WTC11 (cell line): ENCODE measurements at places on chromosomes 1 and 21.

DNA sequence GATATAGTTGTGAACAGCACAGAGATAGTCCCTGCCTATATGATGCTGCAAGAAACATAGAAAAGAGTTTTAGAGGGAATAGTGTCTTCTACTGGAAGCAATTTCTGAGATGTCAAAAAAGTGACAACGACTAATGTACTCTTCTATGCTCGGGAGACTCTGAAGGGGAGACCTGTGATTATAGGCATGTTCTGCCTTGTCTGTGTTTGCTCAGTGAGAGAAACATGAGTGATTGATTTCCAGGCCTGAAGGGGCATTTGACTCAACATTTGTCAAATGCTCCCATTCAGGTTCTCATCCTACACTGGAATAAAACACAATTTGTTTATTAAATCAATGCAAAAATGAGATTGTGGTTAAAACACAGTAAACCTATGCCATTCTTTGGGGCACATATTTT lies 131.8 kb downstream of the CTH start:
- no peak for DNase-seq

GRCh38 chr1:89556726-89557444 lies 32.3 kb downstream of the LRRC8B start:
- no peak for DNase-seq

- no peak for DNase-seq
Measured at GRCh38 chr1:171610385-171610784, 11.7 kb upstream of the MYOCOS start.

DNA sequence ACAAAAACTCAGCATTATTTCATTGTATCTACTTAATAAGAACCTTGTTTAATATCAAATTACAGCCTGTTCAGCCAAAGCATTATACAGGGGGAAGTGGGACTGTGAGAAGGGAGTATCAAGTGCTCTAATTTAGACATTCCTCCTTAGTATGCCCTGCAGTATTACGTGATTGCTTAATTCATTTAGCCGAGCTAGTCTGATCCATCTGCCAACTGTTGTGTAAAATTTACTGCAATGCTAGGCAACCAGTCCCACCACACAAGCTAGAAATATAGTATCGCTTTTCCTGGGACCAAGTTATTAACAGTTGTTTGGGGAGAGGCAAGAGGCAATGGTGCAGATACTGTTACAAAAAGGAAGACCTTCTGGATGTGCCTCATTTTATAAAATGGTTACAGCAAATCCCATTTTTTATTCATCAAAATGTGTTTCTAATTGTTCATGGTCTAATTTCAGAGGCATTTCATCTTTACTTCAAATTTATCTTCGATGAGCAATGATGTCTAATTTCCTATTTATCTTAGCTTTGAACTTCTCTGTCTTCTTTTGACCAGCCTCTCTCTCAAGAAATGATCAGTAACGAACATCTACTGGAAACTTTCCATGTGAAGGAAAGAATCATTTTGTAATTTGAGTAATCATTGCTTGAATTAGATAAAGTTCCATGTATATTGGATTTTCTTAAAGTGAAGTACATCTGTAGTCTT lies 283.3 kb downstream of the DUSP10 start:
- DNase-seq: no peak

DNA sequence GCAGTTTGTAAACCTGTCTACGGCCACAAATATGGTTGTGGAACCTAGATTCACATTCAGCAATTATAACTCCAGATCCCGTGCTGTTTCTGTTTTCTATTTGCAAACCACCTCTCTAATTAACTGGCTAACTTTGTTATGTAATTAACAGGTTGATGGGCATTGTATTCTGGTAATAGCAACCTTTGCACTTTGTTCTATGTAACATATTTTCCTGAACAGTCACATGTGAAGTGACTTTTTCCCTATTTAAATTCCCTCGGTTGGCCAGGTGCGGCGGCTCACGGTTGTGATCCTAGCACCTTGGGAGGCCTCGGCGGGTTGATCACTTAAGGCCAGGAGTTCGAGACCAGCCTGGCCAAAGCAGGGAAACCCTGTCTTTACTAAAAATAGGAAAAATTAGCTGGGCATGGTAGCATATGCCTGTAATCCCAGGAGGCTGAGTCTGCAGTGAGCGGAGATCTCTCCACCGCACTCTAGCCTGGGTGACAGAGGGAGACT lies 1.4 kb downstream of the ACADM start:
- no peak for DNase-seq

GRCh38 chr1:25037174-25038074 lies 107.3 kb upstream of the RUNX3 start:
- peak; percentile 75 for DNase-seq

DNA sequence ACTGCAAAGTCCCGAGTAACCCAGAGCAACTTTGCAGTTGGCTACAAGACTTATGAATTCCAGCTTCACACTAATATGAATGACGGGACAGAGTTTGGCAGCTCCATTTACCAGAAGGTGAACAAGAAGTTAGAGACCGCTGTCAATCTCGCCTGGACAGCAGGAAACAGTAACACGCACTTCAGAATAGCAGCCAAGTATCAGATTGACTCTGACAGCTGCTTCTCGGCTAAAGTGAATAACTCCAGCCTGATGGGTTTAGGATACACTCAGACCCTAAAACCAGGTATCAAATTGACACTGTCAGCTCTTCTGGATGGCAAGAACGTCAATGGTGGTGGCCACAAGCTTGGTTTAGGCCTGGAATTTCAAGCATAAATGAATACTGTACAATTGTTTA lies 66.8 kb downstream of the ACBD6 start:
- no peak for DNase-seq

DNA sequence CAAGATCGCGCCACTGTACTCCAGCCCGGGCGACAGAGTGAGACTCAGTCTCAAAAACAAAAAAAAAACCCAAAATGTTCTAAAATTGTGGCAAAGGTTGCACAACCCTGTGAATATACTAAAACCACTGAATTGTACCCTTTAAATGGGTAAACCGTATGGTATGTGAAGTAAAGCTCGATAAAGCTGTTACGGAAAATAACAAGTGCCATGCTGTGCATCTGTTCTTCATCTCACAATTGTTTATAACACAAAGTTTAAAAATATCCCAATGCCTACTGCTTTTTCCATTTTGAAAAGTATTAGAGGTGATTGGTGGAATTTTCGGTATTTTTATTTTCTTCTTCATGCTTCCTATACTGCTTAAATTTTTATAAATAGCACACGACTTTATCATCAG lies 111.5 kb downstream of the ENAH start:
- DNase-seq: no peak

DNA sequence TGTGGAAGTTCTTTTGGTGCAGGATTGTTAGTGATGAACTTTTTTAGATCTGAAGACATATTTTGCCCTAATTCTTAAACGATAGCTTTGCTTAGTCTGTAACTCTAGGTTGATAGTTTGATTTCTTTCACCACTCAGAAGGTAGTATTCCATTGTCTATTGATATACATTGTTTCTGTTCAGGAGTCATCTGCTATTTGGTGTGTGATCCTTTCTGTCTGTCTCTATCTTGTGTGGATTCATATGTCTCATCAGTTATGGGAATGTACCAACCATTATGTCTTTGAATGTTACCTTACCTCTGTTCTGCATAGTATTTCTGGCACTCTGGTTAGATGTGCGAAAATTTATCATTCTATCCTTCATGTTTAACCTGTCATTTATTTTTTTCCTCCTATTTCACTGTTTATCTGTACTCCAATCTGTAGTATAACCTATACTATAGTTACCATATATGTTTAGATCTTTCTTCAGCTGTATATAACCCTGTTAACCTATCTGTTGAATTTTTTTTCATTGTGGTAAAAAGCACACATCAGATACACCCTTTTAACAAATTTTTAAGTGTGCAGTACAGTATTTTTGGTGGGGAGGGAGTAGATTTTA lies 5.7 kb downstream of the MARK1 start:
- no peak for DNase-seq

DNA sequence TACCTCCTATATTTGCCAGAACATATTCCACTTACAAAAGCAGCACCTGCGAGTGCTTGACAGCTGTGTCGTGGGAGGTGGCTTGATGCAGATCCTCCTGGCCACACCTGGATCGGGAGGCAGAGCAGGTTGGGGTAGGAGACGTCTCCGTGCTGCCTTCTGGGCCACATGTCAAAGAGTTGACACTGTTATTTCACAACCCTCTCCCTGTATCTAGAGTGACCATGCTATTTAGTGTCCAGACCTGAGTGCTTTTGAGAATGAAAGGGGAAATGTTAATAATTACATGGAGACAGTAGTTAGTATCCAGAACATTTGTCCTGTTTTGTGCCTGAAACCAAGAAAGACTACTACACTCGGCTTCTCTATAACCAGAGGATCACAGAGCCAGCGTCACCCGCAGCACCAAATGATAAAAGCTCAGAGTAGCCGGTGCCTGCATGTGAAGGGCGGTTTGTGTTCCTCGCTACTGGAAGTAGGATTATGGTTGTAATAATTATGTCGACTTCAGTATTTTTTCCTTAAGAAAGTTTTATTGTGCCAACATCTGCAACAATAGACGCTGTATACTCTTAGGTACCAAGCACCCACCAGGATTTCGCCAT lies 77.1 kb downstream of the GALNT2 start:
- DNase-seq: no peak

DNA sequence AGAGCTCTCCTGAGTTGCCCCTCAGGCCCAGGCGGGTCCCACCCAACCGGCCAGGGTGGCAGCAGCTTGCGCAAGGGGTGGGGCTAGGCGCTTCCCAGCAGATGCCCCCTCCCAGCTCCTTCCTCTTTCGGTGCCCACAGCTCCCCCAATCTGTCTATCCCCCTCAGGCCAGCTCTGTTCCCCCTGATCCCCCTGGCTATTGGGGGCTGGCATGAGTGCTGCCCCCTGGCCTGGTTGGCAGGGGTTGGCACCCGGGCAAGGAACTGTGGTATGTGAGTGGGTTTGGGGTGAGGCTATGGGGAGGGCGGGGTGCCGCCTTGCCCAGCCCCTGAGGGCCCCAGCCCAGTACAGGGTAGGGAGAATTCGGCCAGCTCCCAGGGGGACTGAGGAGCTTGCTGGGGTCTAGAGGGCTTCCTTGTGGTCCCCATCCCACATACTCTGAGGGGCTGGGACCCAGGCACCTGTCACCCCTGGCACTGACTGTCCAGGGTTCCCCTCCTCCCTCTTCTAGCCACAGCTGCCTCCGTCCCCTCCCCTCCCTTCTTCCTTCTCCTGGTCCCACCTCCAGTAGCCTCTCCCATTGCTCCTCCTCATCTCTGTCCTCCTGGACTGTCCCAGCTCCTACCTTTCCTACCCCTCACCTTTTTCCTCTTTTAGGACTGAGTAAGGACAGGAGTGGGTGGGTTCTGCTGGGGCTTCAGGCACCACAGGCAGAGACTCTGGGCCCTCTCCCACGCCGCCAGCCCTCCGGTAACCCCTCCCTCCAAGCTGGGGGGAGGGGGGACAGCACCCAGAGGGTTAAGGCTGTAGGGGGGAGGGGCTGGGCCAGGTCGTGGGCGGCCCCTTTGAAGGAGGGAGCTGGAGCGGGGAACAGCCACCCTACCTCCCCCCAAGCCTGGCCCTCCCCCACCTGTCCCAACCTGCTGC lies 5.7 kb downstream of the ZBTB7B start:
- DNase-seq: peak; percentile 36

- no peak for DNase-seq
Measured at GRCh38 chr1:65281846-65282245, 27.5 kb upstream of the DNAJC6 start.

- no peak for DNase-seq
Measured at GRCh38 chr1:235133086-235133485, 4.4 kb upstream of the TOMM20 start.

DNA sequence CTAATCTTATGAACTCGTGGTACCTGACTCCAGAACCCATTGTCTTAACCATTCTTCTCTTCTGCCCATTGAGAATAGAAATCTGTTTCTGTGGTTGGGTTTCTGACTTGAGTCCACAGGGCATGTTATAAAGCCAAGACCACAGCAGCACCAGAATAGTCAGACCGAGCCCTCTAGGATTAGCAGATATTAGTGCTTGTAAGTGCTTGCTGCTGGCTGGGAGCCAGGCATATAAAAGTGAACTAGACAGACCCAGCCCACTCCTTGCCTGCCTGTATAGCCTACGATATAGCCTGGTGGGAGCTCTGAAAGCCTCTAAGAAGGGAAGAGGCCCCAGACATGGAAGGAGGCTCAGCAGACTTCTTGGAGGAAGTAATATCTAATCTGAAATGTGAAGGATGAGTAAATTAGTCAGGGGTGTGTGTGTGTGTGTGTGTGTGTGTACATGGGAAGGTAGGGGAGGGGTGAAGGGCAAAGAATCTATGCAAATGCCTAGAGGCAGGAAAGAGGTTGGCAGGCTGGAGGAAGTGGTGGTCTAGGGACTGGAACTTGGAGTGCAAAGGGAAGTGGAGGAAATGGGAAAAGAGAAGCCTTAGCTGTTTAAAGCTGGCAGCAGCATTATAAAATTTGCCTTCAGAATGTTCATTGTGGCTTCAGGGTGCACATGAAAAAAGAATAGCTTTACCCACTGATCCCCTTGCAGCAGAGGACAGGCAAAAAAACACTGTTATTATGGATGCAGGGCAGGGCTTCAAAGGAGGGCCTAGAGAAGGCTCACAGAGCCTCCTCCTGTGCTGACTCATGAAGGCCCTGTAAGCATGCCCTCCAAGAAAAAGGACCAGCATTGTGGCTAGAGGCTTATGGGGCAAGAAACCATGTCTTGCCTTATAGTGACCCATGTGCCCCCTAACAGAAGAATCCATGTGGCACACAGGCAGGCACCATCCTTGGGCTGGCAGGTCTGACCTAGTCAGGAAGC lies 169.2 kb downstream of the LMX1A start:
- no peak for DNase-seq

DNA sequence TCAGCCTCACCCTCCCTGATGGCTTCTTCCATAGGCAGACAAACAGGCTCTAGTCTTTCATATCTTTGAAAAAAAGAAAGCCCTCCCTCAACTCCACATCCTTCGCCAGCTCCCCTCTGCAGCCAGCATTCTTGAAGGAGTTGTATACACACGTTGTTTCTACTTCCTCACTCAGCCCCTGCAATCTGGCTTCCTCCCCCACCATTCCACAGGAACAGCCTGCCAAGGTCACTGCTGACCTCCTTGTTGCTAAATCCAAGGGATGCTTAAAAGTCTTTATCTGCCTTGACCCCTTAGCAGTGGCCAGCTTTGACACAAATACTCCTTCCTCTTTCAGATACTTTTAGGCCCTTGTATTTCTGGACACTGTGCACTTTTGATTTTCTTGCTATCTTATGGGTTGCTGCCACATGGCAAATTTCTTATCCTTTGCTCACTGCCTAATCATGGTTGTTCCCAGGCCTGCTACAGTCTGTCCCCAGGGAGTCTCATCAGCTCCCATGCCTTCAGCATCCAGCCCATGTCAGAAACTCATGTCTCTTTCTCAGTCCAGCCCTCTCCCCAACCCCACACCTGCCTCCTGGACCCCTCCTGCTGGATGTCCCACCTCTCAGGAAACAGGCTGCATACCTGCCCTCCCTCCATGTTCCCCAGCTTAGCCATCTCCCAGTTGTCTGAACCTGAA lies 8.3 kb downstream of the FAM229A start:
- DNase-seq: no peak
